ENCODE measurements at places on chromosomes 3 and 15.

- DNase-seq = peak; percentile 56
Observed at GRCh38 chr3:42652611-42653302, 740 bp upstream of the ZBTB47 start.

GRCh38 chr3:150469031-150469930 lies 61.2 kb downstream of the TSC22D2 start:
- DNase-seq = no peak

DNA sequence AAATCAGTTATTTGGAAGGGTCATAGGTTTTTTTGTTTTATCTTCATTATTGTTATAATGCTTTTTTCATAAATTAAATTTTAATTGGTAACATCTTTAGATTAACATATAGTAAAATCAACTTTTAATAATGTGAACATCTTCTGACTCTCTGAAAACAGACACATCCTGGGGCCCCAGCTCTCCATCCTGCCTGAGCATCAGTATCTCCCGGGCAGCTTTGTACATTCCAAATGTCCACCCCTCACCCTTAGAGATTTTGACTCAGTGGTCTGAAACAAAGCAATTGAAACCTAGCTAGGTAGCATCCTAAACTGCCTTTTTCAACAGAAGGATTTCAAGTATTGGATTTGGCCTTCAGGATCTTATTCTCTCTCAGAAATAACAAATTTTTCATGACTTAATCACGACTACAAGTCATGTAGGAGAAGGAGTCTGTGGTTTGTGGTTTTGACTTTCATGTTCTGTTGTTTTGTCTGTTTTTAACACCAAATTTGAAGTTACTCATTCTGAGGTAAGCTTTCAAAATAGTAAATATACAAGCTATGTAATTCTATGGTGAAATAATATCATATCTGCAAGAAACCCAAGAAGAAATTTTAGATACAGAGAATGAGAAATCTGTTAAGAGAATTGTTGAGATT lies 147.3 kb upstream of the UBE2E2 start:
- no peak for DNase-seq

GRCh38 chr15:70559265-70560239 lies 203.8 kb downstream of the UACA start:
- DNase-seq = peak; percentile 64

- peak; percentile 47 for DNase-seq
Observed at GRCh38 chr3:14203521-14204079, 25.0 kb downstream of the LSM3 start.

DNA sequence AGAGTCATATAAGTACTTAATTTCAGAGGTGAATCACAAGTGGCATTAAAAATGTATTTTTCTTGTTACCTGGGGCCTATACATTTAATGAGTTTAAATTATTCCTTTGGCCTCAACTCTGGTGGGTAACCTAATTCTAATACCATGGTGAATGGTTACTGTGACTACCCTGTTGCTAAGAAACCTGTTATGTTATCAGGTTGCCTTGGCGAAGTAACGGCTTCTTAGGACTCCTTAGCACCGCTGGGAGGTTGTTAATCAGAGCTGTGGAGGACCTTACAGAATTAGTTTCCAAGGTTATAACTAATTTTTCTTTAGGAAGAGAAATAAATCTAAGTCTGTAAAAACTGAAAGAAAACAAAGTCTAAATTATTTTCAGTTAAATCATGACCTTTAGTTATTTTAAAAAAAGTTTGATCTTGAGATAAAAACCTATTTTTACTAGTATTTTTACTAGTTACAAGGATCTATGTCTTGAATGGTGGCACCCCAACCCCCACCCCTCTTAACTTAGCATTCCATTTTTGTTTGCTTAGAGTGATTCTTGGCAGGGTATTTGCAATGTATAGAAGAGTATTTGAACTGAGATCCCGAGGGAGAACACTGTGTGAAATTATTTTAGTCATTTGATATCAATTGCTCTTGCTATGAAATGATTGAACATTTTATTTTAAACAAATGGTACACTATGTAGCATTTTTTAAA lies 155.5 kb downstream of the FNDC3B start:
- no peak for DNase-seq

- DNase-seq = no peak
Observed at GRCh38 chr3:178048768-178049167, 487.5 kb upstream of the KCNMB2 start.

DNA sequence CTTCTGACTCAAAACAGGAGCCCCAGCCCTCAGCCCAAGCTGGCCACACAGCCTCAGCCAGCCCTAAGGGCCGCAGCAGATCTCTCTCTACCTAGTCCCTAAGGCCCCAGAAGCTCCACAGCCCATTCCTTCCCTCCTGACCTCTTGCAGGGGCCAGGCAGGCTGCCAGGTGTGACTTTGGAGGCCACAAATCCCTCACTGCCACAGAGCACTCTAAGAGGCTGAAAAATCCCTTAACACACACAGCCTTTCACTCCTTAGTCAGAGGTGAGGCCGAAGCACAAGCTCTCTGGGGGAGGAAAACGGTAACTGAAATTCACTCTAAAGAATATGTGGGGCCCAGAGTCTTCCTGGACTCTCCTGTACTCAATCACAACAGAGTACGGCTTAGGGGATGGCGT lies 23.3 kb downstream of the LRRC2 start:
- DNase-seq = no peak

- DNase-seq = no peak
Observed at GRCh38 chr3:195036203-195036505, 234.8 kb downstream of the XXYLT1 start.

DNA sequence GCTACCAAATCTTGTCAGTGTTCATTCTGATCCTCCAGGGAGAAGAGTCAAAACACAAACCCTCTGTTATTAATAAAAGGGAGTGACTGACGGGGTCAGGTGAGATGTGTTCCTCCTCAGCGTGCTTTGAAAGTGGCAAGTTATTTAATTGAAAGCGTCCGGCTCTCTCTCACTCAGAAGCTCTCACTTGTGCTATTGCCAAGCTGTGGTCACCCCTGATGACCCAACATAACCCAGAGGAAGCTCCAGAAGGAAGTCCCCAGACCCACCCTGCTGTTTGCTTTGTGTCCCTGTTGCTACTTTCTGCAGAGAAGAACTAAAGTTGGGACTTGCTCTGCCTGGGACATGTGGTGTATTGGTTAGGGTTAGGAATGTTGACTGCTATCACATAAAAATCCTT lies 235.6 kb downstream of the EDEM1 start:
- peak; percentile 8 for DNase-seq

- DNase-seq = no peak
Observed at GRCh38 chr3:33170531-33170930, 48.1 kb downstream of the SUSD5 start.

GRCh38 chr3:148583793-148584192 lies 113.9 kb upstream of the AGTR1 start:
- no peak for DNase-seq

DNA sequence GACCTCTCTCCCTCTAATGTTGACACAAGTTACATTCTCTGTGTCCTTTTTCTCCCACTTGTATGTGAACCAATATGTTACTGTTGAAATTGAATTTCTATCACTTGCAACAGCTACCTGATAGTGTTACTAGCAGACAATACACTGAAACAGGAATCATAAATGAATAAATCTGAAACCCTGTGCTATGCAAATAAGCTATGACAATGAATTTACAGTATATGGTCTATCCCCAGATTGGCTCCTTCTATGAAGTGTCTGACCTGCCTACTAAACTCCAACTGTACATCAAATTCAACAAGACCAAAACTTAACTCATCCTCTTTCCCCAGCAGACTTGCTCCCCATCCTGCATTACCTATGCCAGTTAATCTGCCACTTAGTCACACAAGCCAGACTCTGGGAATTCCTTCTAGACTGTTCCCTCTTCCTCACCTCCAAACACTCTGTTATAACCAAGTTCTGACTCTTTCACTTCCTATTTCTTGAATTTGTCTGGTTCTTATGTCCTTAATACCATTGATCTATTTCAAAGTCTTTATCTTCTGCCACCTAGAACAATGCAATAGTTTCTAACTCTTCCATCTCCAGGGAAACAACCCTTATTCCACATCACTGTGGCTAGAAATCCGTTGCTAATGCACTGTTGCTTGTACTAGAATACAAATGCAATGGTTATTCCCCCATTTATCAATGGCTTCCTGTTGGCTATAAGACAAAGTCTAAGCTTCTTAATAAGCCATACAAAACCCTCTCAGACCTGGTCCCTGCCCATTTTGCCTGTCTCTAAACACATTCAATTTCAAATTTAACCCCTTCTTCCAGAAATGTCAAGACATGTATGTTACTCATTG lies 13.4 kb upstream of the ZNF639 start:
- no peak for DNase-seq

- no peak for DNase-seq
Observed at GRCh38 chr15:51332206-51333147, 5.9 kb downstream of the CYP19A1 start.

DNA sequence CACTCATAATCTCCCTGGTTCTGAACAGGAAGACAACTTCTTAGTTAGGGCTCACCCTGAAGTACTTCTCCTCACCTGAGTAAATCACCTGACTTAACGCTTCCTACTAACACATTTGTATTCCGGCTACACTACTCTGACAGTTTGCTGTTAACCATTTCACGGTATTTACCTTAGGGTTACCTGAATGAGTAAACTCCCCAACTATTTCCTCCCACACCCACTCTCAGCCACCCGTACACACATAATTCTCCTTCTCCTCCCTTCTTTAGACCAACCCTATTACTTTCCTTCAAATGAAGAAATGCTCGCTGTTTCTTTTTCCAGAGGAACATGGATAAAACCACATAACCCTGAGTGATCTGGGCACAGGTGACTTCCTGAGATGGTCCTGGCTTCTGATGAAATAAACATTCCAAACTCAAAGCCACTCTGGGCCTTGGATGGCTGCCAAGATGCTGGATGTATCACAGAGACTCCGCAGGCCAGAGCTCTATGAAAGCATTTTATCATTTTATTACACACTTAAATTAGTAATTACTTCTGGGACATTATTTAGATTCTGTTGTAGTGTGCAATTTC lies 183.6 kb upstream of the ATP11B start:
- no peak for DNase-seq

DNA sequence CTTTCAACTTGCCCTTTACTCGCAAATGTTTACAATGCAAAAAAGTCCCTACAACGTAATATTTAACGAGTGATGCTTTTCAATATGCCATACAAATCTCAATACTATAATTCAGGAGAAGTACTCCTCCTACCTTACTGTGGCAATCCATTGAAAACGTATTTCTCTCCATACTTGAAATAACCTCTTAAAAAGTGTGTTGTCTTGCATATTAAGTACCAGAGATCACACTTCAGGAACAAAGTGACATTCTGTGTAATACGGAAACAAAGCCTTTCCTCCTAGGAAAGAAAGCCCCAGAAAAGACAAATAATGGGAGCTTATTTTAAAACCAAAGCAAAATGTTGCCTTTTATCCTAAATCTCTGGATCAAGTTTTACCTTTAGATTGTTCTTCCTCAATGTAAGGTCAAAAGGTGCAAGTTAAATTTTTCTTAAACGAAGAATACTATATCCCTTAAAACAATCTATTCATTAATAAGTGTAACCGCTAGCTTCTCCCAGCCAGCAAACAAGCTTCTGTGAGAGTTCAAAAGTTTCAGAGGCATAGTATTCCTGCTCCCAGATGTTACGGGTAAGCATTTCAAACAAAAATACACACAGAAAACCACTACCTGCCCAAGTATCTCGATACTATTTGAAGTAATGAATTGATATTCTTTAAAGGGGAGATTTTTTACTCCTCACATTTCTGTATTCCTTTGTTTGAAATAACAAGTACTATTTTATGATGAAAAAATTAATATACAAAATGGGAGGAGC lies 1.7 kb downstream of the TJP1 start:
- DNase-seq = no peak

DNA sequence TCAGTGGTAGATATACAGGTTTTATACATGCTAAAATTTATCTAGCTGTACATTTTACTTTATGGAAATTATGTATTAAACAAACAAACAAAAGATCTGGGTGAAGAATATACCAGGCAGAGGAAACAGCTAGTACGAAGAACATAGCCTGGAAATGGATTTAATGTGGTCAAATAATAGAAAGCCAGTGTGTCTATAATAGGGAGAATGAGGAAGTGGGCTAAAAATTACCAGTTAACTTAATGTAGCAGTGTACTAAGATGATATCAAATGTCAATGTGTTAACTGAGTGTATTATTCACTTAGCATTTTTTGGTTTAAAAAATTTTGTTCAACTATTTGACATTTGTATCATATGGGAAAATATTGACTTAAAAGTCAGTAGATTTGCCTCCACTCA lies 22.8 kb upstream of the SLC15A2 start:
- DNase-seq = no peak

GRCh38 chr3:99907959-99908544 lies 90.4 kb downstream of the CMSS1 start:
- DNase-seq = no peak

DNA sequence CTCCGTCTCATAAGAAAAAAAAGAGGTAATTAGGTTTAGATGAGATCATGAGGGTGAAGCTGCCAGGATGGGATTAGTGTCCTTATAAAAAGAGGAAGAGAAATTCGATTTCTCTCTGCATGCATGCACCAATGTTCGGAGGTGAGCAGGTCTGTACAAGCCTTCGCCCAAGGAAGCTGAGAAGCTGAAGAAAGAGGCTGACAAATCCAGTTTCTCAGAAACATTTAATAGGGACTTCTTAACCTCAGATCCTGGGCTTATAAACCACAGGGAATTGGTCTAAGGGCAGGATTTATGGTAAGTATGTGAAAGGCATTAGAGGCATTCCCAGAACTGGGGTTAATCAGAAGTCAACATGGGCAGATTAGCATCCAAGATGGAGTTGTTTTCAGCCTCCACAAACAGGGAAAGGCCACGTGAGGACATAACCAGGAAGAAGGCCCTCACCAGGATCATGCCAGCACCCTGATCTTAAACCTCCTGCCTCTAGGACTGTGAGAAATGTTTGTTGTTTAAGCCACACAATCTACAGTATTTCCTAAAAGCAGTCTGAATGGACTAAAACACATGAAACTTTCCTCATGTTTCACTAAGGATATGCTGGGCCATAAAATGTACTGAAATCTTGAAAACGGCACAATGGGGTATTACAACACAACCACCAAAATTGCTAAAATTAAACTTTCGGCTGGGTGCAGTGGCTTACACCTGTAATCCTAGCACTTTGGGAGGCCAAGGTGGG lies 11.3 kb downstream of the SHISA5 start:
- DNase-seq = peak; percentile 25

- no peak for DNase-seq
Observed at GRCh38 chr3:171200750-171201088, 174.2 kb upstream of the SLC2A2 start.

DNA sequence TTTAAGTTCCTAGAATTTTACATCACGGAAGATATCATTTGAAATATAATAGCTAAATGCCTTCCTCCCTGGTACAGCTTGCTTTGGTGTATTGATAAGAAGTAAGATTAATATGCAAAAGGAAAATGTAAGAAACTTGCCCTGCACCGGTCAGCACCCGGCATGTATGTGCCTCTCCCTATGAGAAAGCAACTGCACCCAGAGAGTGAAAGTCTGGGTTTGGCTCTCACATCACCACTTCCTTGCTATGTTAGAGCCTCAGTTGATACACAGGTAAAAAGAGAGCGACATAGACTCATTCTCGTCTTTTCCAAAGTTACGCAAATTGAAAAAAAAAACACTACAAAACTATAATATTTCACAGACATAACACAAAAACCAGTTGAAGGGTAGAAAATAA lies 96.7 kb downstream of the FOXP1 start:
- peak; percentile 42 for DNase-seq

- DNase-seq = no peak
Observed at GRCh38 chr15:36734366-36734765, 154.9 kb downstream of the CDIN1 start.
